ENCODE measurements at places on chromosomes 1 and 21.

DNA sequence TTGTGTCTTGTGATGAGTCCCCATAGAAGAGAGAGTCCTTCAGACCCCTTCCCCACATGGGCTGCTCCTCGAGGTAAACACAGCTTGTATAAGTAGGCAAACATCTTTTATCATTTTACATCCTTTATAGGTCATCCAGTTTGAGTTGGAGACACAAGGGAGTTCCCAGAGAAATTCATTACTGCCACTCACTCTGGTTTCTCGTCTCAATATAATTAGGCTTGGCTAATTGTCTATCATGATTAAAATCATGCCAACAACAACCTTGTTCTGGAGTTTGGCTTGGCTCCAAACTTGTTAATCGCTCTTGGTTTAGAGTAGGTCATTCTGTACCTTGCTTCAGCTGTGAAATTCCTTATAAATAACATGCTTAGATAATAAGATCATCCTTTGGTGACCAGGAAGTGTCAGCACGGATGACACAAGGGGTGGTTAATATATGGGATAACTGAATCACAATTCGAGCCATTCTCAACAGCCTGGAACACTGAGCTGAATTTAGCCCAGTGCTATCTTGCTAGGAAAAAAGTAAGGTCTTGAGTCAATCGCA is 70.7 kb upstream of the DAB1 start:
- no peak for DNase-seq

DNA sequence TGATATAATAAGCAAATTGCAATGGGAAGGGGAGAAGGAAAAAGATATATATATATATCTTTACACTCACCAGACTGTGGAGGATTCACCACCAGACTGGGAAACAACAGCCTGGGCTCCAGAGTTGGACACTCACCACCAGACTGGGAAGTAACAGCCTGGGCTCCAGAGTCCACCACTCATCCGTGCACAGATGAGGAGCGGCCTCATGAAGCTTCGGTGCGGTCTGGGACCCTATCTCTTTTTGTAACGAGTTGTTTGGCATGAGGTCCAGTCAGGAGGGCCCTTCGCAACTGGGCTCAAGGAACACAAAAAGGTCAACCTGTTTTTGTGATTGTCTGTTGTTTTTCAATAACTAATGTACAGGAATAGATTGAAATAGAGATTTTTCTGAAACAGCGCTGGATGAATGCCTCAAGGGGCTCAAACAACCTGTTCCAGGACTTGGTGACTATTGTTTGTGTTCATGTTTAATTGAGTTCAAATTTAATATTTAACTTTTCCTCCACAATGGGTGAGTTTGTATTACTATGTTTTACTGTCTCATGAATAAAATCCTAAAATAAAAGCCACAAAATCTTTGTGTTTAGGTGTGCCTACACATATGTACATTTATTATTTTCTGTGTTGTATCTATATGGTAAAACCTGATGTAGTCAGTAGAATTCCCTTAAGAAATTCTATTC is 40.1 kb downstream of the S100A10 start:
- no peak for DNase-seq

DNA sequence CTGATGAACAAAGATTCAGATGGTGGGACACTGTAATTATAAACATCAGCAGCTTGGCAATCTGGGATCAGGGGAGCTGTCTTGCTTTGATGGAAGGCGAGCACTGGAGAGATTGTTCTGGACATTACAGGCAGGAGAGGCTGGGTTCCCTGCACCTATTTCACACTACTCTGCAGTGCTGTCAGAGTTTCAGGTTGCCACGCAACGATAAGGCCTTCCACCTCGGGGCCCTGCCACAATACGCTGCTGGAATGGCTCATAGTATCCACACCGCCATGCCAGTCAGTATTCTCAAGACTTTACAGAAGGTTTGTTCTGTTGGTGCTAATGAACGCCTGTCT is 96.8 kb downstream of the GLIS1 start:
- no peak for DNase-seq

GRCh38 chr1:204426035-204426436 is 14.4 kb upstream of the PPP1R15B start:
- DNase-seq, result no peak
